ENCODE measurements at places on chromosomes 13 and 19.
A peak's percentile ranks its signal among the peaks of the same experiment; 100 is the strongest.

DNA sequence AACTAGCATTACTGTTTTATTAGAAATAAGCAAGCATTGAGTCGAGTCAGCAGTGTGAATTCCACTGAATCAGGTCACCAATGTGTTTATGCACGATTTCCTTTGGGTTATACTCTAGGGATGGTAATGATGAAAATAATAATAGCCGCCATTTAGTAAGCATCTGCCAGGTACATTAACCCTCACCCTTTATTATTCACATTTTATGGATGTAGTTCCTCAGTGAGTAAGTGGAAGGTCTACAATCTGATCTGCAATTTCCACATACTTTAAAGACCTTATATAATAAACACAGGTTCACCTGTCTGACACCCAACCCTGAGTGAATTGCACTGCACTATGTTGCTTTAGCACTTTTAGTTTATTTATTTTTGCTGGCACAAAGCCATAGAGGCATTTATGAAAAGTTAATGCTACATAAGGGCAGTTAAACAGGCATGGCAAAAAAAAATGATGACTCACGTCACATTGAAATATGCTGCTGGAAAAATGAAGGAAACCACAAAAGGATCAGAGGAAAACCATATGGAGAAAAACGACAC, 122.4 kb downstream of the TRPC4 start:
- DNase-seq, result peak; percentile 39

DNA sequence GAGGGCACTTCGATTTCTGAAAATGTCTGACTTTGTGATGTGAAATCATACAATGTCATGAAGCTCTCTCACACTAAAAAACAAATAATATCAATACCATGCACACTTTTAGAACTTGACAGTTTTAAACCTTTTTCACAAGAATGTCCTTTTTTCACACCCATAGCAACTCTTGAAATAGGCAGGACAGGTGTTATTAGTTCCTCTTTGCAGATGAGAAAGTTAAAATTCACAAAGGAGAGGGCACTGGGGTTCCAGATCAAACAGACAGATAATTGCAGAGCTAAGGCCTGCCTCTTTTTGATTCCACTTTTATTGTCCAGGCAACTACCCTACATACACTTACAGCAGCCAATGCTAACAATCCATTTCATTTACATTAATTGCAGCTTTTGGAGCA, 142.8 kb downstream of the KLF12 start:
- no peak for DNase-seq

DNA sequence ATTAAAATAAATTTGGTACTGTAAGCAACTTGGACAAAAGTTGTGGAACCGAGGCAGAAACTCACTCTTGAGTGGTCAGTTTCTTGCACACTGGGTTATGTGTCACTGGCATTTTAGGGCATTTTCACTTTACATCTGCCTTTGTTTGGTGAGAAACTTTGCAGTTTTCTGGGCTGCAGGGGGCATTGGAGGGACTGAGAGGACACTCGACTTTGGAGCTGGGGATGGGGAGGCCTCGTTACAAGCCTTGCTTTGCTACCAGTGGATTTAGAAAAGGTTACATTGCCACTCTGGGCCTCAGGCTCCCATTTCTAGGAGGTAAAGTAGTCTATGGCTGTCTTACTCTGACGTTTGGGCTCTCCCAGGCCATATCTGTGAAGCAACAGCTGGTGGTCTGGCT, 41.9 kb upstream of the ZNF536 start:
- no peak for DNase-seq

GRCh38 chr19:16148443-16149229, 5.2 kb downstream of the HSH2D start:
- DNase-seq, result no peak

DNA sequence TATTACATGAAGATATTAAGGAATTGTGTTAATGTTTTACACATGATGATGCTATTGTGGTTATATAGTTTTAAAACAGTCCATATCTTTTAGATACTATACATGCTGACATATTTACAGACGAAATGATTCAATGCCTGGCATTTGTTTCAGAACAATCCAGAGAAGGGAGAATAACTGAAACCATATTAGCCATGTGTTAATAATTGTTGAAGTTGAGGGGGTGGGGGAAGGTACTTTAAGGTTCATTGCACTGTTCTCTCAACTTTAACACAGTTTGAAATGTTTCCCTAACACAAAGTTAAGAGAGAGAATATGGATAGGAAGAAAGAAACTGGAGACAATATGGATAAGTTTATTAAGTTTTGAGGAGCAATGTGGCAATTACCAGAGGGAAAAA, 5.8 kb downstream of the CRYL1 start:
- DNase-seq, result no peak

DNA sequence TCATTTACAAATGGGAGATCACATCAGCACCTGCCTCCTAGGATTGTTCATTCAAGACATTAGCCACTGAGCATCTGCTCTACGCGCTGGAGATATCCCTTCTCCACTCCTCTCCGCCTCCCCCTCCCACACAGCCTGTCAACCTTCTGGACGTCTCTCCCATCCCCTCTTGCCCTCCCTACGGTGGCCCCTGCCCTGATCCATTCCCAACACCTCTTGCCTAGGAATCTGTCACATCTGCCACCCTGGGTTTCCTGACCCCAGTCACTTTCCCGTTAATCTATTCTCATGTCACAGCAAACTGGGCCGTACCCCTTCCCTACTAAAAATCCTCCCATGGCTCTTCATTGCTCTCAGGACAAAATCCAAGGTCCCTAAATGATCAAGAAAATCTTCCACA, 10.3 kb downstream of the DYRK1B start:
- DNase-seq, result no peak

GRCh38 chr13:110551284-110551683, 10.2 kb downstream of the RAB20 start:
- DNase-seq, result no peak

- no peak for DNase-seq
Measured at GRCh38 chr13:32474999-32475792, 47.3 kb upstream of the N4BP2L1 start.

- DNase-seq, result no peak
Measured at GRCh38 chr13:103104340-103104739, 38.1 kb upstream of the SLC10A2 start.

GRCh38 chr19:55358943-55359908, 3.8 kb downstream of the GARIN5B start:
- no peak for DNase-seq

- DNase-seq, result no peak
Measured at GRCh38 chr13:74465271-74465670, 331.1 kb upstream of the KLF12 start.

DNA sequence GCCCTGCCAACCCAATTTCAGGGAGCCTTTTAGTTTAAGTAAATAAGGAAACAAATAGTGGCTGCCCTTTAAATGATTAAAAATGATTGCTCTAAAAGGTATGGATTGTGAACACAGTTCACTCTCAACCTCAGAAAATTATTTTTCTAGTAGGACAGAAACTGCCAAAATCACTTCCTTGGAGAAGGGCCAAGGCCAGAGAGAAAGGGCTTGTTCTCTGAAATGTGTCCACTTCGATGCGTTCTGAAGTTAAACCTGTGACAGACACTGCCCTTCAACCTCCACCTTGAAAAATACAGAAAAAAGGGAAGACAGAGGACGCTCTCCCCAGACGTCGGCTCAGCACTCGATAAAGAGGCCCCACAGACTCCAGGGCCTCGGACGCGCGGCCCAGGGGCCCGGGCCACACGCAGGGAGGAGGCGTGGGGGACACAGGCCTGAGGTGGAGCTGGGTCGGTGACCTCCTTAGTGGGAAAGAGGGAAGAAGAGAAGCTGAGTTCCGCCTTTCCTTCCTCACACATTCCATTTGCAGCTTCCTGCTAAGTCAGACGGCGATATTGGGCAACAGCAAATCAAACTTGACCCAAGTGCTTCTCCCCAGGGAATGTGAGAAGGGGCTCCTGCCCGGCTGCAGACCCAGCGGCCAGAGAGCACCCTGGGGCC, 63.6 kb downstream of the RASA3 start:
- no peak for DNase-seq

GRCh38 chr13:34001389-34001788, 183.4 kb downstream of the RFC3 start:
- DNase-seq, result no peak

DNA sequence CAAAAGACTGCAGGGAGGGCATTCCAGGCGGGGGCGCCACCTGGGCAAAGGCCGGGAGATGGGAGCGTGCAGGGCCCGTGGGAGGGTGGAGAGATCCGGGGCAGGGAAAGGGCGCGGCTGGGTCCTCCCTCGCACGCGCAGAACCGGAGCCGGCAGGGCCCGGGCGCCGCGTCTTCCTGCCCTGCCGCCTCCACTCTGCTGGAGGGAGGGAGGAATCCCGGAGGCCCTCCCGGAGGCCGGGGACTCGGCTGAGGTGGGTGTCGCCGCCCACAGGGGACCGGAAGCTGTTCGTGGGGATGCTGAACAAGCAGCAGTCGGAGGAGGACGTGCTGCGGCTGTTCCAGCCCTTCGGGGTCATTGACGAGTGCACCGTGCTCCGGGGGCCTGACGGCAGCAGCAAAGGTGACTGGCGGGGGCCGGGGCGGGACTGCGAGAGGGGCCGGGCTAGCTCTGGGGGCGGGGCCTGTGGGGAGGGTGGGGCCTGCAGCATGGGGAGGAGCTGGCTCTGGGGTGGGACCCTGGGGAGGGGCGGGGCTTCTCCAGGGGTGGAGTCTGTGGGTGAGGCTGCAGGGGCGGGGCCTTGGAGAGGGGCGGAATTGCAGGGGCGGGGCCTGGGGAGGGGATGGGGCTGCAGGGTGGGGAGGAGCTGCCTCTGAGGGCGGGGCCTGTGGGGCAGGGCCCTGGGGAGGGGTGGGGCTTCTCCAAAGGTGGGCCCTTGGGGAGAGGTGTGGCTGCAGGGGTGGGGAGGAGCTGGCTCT, 51.3 kb downstream of the CELF5 start:
- no peak for DNase-seq
